Stimulated activated CD4-positive, alpha-beta T cell treated with anti-CD3 and anti-CD28 coated beads, Interleukin-1b, Interleukin-23, amount 100 ng/mL, for 4 hours (primary cell): ENCODE measurements at places on chromosomes 5 and 9.

DNA sequence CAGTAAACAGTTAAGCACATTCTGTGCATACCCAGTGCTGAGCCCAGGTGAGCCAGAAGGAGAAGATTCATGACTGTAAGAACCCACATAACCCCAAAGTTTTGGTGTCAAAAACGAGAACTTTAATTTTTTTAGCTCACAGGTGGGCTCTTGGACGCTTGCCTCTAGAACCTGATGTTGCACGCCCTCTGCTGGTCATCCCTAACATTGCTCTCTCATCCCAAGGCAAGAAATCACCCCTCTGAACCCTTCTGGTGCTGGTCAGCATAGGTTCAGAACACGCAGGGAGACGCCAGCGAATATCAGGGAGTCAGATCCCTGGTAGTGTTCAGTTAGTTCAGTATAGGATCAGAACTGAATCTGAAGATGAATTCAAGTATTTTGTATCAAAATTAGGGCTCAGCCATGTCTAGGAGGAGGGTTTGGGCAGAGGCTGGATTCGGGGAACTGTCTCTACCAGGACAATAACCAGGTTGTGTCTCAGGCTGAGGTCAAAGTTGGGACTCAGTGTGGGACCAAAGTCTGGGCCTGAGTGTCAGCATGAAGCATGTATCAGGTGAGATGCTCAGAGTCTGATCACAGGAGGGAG is 4.1 kb upstream of the DNAJB5 start:
- no peak for DNase-seq

DNA sequence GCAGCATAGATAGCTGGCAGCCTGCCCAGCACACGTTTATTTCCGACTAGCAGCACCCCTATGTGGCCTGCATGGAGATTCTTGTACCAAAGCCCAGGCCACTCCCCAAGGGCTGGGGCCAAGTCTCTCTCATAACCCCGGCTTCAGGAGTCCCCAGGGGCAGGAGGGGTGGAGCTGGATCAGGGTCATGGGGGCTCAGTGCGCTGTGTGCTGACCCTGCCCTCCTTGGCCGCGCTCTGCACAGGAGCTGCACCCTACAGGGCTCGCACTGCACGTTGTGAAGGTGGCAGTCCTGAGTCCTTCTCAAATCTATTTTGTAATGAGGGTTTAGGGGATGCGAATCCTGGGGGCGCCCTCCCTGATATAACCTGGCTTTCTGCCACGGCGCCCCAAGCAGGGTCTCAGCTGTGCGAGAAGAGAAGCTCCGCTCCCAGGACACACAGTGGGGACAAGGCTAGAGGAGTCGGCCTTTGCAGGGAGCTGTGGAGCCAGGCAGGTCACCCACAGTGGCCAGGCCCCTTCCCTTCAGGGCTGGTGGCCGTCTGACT is 28.6 kb downstream of the NKD2 start:
- DNase-seq = no peak

GRCh38 chr5:777756-778161 is 6.8 kb downstream of the ZDHHC11B start:
- DNase-seq = no peak

- no peak for DNase-seq
Measured at GRCh38 chr5:7916171-7916804, 47.3 kb downstream of the MTRR start.

DNA sequence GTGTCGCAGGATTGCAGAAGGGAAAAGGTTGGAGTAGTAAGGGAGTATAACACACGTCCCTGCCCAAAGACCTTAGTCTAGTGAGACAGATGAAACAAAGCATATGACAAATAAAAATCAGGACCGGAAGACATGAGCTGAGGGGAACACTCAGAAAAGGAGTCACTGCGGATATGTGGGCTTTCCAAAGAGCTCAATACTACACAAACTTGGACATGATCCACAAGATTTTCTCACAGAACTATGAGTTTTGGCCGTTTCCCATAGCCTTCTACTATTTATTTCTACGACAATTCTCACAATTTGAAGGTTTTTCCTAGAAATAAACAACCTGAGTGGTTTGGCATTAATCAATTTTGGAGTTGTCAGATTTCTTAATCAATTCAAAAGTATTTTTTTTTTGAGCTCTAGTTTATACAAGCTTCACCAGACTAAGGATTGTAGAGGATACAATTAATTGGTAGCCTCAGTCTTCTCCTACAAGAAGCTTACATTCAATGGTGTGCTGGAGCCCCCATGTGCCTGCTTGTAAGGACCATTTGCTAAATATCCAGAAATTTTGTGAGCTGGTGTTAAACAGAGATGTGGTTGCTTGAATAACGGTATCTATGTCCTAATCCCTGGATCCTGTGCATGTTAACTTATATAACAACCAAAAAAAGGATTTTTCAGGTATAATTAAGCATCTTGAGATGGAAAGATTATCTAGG is 91.4 kb downstream of the ADAMTS12 start:
- DNase-seq = no peak

DNA sequence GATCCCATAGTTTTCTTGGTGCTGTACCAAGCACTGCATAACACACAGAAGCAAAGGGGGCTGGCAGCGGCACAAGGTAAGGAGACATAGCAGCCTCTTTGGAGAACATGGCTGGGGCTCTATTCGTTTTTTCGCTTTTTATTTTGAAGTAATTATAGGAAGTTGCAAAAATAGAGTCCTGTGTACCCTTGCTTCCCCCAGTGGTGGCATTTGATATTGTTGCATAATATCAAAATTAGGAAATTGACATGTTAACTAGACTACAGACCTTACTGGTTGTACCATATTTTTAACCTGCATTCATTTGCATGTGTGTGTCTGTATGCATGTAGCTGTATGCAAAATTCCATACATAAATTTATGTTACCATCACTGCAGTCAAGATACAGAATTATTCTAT is 6.6 kb upstream of the UBQLN1 start:
- DNase-seq = no peak

- no peak for DNase-seq
Measured at GRCh38 chr9:111113712-111114111, 75.4 kb upstream of the LPAR1 start.

- no peak for DNase-seq
Measured at GRCh38 chr9:27750566-27750965, 177.3 kb upstream of the C9orf72 start.

GRCh38 chr5:80959768-80960442 is at the start of gene RASGRF2:
Gene RASGRF2 (plus strand): TSS chr5:80960363. CDS start chr5:80960739, 376 bp downstream.
- peak; percentile 35 for DNase-seq

GRCh38 chr9:2616692-2617377 is 4.8 kb upstream of the VLDLR start:
- no peak for DNase-seq

DNA sequence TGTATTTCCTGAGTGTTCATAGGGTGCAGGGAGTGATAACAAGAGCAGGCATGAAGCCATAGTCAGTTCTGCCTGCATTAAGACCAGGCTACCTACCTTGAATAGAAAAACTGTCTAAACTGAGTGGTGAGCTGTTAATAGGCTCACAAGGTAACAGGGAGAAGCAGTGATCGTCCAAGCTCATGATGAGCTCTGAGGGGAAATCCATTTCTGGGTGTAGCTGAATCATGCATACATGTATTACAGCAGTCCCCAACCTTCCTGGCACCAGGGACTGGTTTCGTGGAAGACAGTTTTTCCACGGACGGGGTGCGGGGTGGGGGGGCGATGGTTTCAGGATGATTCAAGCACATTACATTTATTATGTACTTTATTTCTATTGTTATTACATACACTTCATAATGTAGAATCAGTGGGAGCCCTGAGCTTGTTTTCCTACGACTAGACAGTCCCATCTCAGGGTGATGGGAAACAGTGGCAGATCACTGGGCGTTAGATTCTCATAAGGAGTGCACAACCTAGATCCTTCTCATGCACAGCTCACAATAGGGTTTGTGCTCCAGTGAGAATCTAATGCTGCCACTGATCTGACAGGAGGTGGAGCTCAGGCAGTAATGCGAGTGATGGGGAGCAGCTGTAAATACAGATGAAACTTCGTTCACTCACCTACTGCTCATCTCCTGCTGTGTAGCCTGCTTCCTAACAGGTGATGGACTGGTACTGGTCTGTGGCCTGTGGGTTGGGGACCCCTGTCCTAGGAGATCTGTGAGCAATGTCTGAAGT is 100.0 kb upstream of the IL6ST start:
- peak; percentile 62 for DNase-seq

DNA sequence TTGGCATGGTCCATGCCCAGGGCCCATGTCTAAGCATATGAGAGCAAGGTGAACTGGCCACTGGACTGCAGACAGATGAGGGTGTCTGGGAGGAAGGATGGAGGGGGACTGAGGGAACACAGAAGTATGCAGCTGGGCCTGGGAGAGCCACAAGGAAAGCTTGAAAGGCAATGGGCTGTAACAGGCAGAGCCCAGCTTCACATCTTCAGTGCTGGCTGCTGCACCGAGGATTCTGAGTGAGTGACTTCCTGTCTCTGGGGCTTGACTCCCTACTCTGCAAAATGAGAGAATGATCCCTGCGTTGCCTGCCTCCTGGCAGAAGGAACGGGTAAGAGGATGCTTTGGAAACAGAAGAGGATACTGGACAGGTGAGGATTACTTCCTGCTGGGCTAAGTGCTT is 29.0 kb downstream of the COL15A1 start:
- DNase-seq = no peak

- no peak for DNase-seq
Measured at GRCh38 chr9:31677415-31677814, 707.0 kb upstream of the ACO1 start.

GRCh38 chr9:93459432-93459847 is 6.1 kb upstream of the FAM120AOS start:
- no peak for DNase-seq

- DNase-seq = no peak
Measured at GRCh38 chr9:126688617-126689016, 74.9 kb downstream of the LMX1B start.

GRCh38 chr5:38938424-38938823 is 92.6 kb downstream of the OSMR start:
- no peak for DNase-seq

- no peak for DNase-seq
Measured at GRCh38 chr5:72015103-72015548, 92.1 kb upstream of the MAP1B start.

- no peak for DNase-seq
Measured at GRCh38 chr5:180009581-180009980, 62.0 kb downstream of the RNF130 start.

- DNase-seq = no peak
Measured at GRCh38 chr5:126462239-126463014, 39.2 kb downstream of the GRAMD2B start.

GRCh38 chr5:5540065-5540464 is 117.6 kb downstream of the ICE1 start:
- no peak for DNase-seq

DNA sequence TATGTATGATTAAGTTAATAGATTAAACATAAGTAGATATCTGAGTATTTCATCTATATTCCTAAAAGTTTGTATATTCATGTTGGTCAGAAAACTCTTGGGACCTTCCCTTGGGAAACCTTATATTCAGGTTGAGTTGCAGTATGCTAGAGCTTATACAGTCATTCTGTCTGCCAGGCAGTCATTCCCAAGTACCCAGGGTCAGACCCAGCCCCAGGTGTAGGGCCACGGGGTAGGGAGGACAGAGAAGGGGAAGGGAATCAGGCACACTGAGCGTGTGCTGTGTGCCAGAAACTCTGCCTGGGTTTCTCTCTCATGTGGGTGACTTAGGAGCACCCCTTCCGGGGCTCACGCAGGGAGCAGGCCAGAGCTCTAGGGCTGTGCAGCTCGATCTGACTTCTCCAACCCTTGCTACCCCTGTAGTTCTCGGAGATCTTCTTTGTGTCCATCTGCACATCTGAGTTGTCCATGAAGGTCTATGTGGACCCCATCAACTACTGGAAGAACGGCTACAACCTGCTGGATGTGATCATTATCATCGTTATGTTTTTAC is 28.2 kb downstream of the CATSPER3 start:
- DNase-seq = no peak

GRCh38 chr9:22157828-22158227 is 148.7 kb upstream of the CDKN2B start:
- DNase-seq = no peak

DNA sequence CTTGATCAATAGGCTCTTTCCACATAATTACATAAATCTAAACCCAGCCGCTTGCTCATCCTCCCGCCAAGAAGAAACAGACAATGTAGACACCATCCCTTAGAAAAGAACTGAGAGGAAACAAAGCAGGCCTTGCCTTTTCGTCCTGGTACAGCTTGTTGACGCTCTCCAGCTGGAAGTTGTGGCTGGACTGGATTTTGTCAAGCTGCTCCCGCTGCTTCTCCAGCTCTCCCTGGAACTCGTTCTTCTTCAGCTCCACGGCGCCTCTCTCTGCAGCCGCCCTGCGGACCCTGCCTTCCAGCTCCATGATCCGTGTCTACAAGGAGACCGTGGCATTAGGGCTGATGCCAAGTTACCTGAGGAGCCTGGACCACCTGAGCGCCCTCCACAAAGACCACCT is 22.1 kb downstream of the GOLM1 start:
- DNase-seq = no peak

DNA sequence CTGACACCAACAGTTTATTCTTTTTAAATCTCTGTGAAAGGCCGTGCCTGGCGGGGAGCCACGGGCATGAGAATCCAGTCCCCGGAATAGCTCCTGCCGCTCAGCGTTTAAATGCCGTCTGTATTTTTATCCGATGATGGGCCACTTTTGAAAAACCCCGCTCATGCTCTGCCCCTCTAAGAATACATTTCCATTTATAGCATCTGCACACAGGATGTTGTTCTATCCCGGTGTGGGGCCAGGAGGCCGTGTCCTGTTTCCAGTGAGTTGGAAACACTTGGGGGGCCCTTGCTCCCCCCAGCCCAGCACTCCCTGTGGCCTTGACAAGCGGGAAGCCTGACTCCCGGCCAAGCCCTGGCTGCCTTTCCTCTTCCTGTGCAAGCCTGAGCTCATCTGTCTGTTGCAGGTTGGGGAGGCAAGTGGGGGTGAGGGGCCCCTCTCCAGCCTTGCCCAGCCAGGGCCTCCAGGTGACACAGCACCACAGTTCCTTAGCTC is 39.0 kb downstream of the ERGIC1 start:
- DNase-seq = no peak

DNA sequence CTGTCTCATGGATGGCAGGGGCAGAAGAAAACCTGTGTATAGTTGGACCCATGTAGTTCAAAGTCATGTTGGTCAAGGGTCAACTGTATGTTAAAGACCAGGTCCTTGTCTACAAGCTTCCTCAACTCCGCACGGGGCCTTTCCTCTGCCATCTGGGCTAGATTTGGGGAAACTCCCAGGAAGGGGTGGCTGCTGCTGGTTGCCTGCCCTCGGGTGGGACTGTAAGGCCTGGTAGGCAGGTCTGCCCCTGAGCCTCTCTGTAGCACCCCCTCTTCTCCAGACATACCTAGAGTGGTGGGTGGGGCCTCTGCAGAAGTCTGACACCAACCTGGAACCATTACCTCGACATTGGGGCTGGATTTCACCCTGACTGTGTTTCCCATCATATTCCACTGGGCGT is 15.2 kb downstream of the ENHO start:
- no peak for DNase-seq

GRCh38 chr9:37706290-37706689 is 47.3 kb upstream of the TRMT10B start:
- DNase-seq = no peak

GRCh38 chr9:131475956-131476776 is 26.6 kb upstream of the POMT1 start:
- no peak for DNase-seq
